ENCODE measurements at places on chromosomes 5 and 9.

DNA sequence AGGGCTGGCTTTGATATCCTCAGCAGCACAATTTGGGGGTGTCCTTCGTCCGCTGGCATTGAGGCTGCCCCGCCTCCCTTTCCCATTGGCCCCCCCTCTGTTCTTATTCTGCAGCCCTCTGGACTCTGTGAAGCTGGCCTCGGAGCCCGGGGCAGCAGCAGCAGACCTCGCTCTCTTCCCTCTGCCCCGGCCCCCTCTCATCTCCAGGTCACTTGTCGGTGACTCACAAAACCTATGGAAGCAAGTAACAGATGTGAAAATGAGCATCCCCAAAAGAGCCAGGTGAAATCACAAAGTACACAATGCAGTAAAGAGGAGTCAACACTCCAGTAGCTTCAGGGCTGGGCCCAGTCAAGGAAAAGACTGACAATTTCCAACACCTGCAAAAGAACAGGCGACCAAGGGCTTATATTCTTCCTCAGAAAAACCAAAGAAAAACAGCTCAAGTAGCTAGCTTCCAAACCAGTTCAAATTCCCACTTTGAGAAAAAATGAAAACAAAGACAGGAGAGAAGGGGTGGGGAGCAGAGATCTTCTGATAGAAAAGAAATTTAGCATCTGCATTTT is 97.5 kb downstream of the ZNF608 start:
- DNase-seq, result no peak

GRCh38 chr9:104617418-104617817 is 586 bp downstream of the OR13C9 start:
- DNase-seq, result no peak

DNA sequence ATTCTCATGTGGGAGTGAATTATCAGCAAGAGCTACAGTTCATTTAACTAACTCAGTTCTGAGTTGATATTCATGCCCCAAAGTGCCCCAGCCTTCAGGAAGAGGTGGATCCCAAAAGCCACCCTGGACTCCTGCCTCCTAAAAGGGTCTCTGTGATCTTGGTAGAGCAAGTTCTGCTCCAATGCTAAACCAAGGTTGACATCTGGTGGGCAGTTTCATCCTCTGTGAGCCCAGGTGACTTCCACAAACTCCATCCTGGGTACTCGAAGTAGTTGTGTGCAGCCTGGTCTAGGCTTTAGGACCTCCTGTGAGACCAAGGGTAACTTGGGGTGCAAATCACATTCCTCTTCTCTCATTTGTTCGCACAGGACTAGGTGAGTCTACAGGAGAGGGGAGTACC is 816.8 kb downstream of the MTRR start:
- no peak for DNase-seq

DNA sequence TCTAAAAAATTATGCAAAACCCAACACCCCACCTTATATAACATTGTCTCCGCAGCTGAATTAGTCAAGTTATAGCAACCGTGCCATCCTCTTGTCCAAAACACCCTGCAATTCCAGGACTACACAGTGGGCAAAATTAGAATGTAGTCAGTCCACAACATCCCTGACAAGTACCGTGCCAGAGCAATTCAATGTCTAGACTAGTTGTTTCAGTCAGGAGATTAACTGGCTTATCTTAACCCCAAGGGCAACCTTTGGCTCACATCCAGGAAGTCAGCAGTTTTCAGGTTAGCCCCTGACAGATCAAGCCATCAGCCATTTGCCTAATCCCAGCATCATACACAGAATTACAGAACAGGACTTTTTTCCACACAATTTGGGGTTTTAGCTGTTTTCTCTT is 240.8 kb upstream of the TMEM161B start:
- DNase-seq, result no peak

DNA sequence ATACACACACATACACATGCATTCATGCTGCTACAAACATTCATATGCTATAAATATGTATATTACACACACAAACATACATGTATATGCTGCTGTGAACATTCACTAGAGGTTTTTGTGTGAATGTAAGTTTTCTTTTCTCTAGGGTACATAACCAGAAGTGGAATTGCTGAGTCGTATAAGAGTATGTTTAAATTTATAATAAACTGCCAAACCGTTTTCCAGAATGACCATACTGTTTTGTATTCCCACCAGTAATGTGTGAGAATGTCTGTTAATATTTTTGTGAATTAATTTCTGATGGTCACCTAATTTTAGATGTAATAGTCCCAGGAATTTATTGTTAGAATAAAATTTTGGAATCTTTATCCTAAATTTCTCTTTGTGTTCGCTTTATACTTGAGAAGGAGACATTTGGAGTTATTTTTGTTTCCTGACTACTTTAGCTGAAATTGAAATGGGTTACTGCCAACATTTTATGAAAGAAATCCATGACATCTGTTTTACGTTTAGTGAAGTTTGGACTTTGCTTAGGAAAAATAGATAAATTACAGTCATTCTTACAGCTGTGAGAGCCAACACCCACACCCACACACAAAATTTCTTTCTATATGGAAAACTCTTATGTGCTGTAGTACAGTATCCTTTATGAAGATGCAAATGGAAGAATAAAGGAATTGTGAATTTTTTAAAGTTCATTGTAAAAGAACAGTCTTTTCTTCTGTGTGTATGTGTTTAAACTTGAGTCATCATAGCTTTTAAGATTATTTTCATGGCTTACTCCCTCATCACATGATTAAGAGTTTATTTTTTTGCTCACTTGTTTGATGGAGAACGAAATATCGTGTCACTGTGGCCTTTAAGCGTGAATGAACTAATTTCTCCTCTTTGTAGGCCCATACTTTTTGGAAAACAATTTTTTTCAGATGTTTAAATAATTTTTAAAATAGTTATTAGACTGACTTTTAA is 24.3 kb downstream of the CENPP start:
- peak; percentile 15 for DNase-seq

DNA sequence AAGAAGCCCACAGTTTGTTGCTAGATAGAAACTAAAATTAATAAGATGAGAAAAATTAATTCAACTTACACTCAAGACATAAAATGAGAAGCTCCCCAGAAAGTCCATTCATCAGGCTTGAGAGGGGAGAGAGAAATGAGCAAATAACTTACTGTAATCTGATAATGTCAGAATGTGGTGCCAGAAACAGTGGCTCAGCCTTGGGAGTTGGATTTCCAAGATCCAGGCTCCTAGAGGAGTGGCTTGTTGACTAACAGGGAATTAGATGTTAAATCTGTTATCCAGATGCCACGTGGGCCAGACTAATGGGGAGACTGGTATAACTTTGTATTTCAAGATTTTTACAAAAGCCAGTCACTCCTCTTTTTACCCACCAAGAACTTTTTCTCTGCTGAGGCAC is 458.2 kb downstream of the GADD45G start:
- no peak for DNase-seq

GRCh38 chr9:77856615-77857014 is 175.0 kb downstream of the GNAQ start:
- no peak for DNase-seq

DNA sequence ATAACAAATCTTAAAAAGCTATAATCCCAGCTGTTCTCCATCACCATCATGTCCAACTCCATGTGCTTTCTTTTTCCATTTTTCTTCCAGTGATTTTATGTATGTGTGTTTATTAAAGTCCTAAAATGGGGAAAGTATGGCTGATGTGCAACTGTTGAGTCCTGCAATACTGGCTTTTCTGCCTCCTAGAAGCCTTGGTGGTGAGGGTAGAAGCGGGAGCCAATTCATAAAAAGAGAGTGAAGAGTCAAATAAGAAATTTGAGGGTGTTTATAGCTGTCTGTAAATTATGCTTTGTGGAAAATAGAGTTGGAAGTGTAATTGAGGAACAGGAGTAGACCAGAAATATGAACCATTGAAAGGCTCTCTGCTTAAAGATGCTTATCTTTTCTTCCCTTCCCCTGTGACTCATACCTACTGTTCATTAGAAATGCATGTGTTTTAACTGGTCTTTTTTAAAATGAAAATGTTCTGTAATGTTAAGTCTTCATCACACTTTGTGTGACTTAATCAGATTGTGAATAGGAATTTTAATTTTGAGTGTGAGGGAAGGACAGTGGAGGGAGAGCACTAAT is 80.1 kb downstream of the ZCCHC7 start:
- DNase-seq, result no peak

DNA sequence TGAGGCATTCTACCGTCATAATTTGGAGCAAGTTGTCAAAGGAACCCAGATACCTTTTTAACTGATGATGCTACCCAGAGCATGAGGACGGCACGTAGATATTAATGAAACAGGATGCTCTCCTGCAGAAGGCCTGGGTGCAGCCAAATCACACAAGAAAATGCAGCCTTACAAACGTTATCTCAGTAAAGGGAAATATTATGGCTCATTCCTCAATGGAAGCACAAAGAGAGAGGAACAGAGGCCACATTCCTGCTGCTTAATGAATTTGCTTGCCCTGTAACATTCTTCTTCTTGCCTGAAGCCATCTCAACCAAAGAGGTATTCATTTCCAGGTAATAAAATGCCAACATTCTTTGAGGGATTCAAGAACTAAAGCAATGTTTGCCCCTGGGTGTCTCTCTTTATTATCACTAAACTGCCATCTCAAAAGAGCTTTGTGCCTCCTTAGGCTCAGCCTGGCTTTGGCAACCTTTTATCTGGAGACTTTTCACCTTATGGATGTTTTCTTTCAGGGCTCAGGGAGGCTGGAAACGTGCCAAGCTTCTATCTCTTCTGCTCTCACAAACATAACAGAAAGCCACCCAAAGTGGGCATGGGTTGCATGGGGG is 92.9 kb downstream of the TNC start:
- no peak for DNase-seq

DNA sequence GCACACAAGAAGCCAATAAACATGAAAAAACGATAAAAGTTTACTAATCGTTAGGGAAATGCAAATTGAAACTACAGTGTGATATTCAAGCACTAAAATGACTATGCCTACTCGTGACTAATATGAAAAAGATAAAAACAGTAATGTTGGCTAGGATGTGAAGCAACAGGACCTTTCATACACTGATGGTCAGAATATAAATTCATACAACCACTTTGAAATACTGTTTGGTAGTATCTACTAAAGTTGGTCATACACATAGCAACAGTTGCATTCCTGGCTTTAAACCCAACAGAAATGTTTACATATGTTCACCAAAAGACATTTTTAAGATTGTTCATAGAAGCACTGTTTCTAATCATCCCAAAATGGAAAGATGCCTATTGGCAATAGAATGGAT is 24.3 kb downstream of the FBXO38 start:
- no peak for DNase-seq

DNA sequence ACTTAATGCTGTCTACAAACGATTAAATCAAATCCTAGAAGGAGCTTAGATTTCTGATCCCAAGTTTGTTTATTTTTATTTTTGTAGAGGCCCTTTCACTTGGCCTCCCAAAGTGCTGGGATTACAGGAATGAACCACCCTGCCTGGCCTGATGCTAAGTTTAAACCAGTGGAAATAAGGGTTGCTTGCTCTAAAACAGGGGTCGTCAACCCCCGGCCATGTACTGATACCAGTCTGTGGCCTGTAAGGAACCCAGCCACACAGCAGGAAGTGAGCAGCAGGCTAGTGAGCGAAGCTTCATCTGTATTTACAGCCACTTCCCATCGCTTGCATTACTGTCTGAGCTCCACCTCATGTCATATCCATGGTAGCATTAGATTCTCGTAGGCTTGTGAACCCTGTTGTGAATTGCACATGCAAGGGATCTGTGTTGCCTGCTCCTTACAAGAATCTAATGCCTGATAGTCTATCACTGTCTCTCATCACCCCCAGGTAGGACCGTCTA is 11.4 kb downstream of the TTC1 start:
- no peak for DNase-seq

- peak; percentile 80 for DNase-seq
Measured at GRCh38 chr5:76790632-76791290, 28.1 kb upstream of the F2RL1 start.

DNA sequence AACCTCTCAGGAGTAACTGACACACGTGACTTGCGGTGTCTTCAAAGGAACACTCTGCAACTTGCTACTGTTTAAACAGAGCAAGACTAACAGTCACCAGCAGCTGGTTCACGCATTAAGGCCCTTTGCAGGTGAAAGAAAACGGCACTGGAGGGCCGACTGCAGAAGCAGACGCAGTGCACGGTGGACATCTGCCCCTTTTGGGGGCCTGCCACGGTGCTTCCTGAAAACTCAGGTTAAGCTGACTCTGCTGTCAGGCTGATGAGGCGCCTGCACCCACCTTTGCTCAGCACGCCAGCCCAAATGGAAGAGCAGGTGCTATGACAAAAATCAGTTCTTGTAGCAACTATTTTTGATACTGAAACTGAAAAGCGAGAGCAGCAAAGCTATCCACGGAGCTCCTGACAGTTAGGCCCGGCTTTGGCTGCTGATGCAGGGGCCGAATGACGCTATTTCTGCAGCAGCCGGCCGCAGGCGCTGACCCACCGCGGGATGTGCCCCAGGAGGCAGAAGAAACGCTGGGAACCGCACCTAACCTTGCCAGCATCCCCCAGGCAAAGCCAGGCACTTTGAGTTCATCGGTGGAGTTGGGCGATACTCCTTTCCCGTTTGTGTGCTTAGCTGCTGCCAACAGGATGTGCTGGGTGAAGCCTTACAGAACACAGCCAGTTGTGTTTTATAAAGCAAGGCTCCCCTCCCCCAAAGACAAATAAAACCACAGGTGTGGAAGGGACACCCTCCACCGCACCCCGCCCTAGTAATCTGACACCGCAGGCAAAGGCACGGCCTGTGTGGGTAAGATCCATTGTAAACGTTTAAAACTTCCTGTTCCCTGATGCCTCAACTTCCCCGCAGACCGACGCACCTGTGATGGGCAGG is 21.1 kb upstream of the TERT start:
- no peak for DNase-seq
